ENCODE measurements at places on chromosomes 2 and 18.

GRCh38 chr2:239903803-239904202 lies 121.3 kb downstream of the NDUFA10 start:
- DNase-seq: no peak

- no peak for DNase-seq
These were observed 85.3 kb downstream of the SOCS6 start for GRCh38 chr18:70374154-70374553.

- no peak for DNase-seq
These were observed 12.4 kb downstream of the G6PC2 start for GRCh38 chr2:168913495-168913894.

GRCh38 chr2:1685078-1685956 lies 59.0 kb downstream of the PXDN start:
- no peak for DNase-seq

DNA sequence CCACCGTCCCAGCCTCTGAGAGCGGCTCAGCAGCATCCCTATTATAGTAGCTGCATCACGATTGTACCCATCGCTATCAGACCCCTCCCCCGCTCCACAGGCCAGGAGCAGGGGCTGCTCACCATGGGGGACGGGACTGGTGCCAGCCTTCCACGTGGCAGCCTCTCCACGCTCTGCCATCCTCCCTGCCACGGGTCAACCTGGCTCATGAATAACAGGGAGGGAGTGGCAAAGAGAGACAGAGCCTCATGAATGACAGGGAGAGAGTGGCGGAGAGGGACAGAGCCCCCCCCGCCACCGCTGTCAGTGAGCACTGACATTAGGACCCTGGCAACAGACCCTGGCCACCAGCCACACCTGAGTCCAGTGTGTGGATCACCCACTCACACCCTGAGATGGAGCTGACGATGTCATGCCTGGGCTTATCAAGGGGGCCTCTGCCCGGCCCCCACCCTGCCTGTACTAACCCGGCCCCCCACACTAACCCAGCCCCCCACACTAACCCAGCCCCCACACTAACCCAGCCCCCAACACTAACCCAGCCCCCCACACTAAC lies 16.9 kb downstream of the CROCC2 start:
- no peak for DNase-seq

- no peak for DNase-seq
These were observed 49.7 kb downstream of the ACAA2 start for GRCh38 chr18:49763590-49763989.

DNA sequence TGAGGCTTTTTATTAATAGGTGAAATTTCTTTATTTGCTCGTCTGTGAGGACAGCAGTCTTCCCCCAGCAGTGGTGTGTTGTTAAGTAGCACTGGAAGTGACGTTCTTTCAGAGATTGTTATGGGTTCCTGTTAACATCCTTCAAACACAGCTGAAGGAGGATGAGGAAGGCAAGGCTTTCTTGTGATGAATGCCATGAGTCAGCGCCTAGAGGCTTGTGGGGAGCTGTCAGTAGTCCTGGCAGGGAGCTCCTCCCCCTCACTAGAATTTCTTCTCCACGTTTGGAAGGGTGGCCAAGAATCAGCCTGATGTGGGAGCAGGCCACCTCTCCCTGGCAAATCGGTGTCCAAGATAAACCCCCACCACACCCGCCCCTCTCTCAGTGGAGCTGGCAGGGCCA lies 113.2 kb downstream of the ARHGEF4 start:
- no peak for DNase-seq

DNA sequence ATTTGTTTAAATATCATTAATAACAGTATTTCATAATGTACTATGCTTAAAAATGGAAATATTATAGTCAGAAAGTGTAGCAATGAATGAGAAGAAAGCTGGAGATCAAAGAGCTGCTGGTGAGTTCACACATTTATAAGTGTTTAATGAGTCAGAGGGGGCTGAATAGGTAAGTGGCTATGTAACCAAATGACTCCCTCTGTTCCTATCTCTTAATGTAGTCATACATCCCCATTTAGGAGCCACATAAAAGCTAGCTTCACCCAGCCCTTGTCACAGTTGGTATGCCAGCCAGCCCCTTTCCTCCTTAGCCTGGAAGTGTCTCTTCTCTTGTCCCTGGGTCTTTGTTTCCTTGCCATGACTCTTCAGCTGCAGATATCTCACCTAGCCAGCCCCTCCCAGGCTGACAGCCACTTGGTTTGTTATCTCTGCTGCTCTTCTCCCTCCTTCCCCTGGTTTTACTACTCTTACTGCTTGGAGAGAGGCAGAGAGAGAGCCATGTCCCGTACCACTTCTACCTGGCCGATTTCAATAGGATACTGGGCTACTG lies 438.6 kb upstream of the HNMT start:
- no peak for DNase-seq

DNA sequence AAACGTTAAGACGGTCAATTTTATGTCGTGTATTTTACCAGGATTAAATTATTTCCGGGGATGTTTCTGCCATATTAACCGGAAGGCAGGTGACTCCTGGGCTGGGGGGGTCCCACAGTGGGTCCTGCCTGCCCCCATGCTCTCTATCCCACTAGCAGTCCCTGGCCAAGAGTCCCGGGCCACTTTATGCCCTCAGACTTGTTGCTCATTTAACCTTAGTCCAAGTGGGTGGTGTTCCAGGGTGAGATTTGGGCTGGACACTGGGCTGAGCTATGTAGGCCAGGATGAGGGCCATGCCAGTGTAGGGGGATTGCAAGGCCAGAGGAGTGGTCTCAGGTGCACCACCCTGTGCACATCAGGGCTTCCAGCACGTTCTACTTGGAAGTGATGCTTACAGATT lies 24.1 kb downstream of the TWIST2 start:
- no peak for DNase-seq

GRCh38 chr18:6943143-6943542 lies 174.5 kb downstream of the LAMA1 start:
- DNase-seq: no peak

DNA sequence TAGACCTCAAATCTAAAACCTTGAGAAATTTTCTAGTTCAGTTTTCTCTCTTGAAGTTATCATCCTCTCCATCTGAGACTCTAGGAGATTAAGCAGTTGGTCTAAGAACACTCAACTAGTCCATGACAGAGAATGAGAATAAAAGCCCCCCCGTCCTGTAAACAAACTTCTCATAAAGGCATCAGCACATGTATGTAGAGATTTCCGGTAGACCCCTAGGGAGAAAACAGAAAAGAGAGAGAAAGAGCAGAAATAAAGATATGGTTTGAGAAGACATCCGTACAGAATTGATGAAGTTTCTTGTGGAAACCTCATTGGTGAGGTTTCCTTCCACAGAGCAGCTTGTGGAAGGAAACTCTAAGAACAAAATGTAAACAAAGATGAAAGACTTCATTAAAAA lies 3.2 kb upstream of the GPR155 start:
- DNase-seq: no peak

GRCh38 chr2:60252581-60253150 lies 300.8 kb downstream of the BCL11A start:
- DNase-seq: peak; percentile 52

GRCh38 chr2:56666777-56667176 lies 483.0 kb downstream of the CCDC85A start:
- DNase-seq: no peak

DNA sequence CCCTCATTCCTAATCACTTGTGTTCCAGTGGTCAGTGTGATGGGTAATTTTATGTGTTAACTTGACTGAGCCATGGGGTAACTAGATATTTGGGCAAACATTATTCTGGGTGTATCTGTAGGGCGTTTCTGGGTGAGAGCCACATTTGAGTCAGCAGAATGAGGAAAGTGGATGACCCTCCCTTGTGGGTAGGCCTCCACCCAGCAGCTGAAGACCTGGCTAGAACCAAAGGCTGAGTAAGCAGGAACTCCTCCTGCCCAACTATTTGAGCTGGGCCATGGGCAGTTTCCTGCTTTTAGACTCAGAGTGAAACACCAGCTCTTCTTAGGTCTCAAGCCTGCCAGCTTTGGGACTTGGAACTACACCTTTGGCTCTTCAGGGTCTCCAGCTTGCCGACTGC lies 141.8 kb downstream of the ACKR3 start:
- DNase-seq: no peak

DNA sequence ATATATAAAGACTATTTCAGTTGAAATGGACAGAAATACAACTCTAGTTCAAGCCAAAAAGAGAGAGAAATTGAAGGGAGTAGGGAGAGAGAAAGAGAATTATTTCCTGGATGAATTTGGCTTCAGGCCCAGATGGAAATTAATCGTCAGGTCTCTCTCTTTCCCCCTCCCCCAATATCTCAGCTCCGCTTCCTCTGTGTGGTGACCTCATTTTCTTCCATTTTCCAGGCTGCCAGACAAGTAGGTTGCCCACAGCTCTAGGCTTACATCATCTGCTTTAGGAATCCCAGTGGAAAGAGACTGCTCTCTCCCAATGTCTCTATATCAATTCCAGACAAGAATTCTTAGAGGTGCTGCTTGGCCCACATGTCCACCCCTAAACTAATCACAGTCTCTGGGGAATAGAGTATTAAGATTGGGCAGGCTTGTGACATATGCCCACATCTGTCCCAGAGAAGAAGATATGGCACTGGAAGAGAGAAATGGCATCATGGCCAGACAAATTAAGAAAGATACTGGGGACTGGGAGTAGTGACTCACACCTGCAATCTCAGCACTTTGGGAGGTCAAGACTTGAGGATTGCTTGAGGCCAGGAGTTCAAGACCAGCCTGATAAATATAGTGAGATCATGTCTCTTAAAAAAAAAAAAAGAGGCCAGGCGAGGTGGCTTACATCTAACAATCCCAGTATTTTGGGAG lies 37.2 kb upstream of the CFAP36 start:
- DNase-seq: no peak

GRCh38 chr2:17199741-17200140 lies 318.5 kb downstream of the RAD51AP2 start:
- DNase-seq: no peak

GRCh38 chr2:100207411-100207885 lies 65.1 kb upstream of the AFF3 start:
- no peak for DNase-seq

DNA sequence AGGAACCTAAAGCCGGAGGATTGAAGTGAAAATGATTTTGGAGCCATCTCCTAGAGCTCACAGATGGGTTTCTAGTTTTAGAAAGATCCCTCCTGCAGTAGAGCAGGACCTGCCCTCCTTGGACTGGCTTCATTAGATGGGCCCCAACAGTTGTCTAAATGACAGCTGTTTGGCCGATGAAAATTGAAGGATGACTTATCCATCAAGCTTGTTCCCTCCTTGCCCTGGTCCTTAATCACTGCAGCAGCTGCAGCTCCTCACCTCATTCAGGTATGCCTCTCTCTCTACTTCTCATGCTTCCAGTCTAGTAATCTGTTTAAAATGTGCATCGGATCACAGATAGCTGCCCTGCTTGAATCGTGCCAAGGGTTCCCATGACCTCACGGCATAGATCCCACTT lies 677.6 kb downstream of the BCL11A start:
- no peak for DNase-seq

DNA sequence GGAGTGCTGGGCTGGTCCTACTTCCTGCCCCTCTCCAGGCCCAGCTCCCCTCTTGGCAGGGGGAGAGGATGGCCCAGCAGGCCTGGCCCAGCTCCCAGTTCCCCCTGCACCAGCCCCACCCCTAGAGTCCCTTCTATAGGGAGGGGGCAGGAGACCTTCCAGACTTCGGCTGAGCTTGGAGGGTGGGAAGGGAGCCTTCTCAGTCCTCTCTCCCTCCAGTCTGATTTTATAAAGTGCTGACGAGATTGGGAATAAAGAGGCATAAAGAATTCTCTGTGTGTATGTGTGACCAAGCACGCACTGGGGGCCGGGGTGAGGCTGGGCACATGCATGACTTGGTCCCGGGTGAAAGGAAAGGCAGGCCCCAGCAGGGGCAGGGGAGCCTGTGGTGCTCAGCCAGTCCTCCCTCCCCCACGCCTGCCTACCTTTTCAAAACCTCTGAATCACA lies 5.1 kb downstream of the CHPF start:
- peak; percentile 90 for DNase-seq

DNA sequence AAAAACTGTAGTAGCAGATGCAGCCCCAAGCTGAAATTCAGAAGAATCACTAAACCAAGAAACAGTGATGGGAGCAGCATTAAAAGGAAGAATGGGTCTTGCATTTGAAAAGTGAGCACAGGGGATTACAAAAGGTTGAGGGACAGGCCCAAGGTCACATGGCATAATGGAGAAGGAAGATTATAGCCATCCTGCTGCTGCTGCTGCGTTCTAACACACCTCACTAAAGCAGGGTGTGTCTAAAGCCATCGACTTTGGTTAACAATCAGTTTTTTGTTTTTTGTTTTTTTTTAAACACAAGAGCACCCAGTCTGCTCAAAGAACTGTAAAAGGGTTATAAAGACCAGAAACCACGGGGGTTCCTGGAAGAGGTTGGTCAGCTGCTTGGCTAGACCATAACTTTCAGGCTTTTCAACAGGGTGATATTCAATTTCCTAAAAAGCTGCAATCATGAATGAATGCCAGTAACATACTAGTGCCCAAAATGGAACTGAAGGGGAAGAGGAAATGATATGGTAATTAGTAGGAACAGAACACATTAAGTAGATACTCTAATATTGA lies 102.6 kb downstream of the MYO5B start:
- peak; percentile 52 for DNase-seq

DNA sequence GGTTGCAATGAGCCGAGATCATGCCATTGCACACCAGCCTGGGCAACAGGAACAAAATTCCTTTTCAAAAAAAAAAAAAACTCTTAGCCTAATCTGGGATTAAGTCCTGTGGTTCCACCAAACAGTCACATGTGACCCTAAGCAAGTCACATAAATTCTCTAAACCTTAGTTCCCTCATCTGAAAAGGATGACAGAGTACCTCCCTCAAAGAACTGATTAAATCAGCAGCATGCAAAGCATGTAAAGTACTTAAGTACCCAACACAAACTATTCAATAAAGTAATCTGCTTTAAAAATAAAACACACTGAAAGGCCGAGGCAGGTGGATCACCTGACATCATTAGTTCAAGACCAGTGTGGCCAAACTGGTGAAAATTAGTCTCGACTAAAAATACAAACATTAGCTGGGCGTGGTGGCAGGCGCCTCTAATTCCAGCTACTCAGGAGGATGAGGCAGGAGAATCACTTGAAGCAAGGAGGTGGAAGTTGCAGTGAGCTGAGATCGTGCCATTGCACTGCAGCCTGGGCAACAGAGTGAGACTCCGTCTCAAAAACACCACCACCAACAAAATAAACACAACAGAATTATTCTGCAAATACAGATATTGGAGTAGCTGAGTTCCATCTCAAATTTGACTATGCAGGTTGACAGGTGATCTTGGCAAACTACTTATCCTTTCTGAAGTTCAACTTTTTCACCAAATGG lies 7.0 kb downstream of the USP34 start:
- no peak for DNase-seq

DNA sequence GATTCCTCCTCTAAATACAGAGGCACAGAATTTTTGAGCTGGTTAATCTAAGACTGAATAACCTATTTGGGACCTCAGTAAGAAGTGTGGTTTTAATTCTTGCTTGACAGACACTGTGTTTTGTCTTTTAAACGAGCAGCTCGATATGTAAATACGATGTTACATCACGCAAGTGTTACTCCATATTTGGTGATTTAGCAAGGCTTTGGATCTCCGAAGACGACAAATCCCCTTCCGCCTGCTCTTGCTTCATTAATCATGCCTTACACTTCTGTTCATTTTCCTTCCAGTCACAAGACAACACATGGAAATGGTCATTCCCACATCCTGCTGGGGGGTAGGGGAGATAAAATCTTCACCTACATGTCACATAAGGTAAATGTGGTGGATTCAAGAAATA lies 9.4 kb downstream of the BCL11A start:
- no peak for DNase-seq
